ENCODE measurements at places on chromosomes 3 and 15. TPM values are rescaled to one million over a fixed set of nuclear protein-coding genes. Genes with fewer than 3 reads are reported as not detected.

CCR1 gene
- 0.59 TPM for total RNA-seq

PRKCI gene
- total RNA-seq: 26.9 TPM

DPPA4 gene
- 0.10 TPM for total RNA-seq

TRIM69 gene
- total RNA-seq: 10.5 TPM

CPNE4 gene
- not detected for total RNA-seq

PAQR5 gene
- total RNA-seq: 3.3 TPM

TMA7 gene
- total RNA-seq: 838 TPM

CA12 gene
- 23.3 TPM for total RNA-seq

POPDC2 gene
- not detected for total RNA-seq

MON1A gene
- 16.3 TPM for total RNA-seq

ATP13A4 gene
- total RNA-seq: not detected

CTDSPL gene
- total RNA-seq: 26.3 TPM

SV2B gene
- not detected for total RNA-seq

GPR15 gene
- total RNA-seq: 0.20 TPM

MRPL3 gene
- total RNA-seq: 194 TPM

GNB5 gene
- total RNA-seq: 53.2 TPM

MST1R gene
- 0.36 TPM for total RNA-seq

TRANK1 gene
- total RNA-seq: 14.0 TPM

GOLGA6A gene
- not detected for total RNA-seq

MED12L gene
- total RNA-seq: 0.12 TPM

CCDC54 gene
- total RNA-seq: not detected

SKOR1 gene
- not detected for total RNA-seq

ANKRD63 gene
- total RNA-seq: not detected

AVEN gene
- total RNA-seq: 21.5 TPM

RSL24D1 gene
- 127 TPM for total RNA-seq

TLR9 gene
- total RNA-seq: not detected

OIP5 gene
- total RNA-seq: 92.3 TPM

AP3B2 gene
- 1.7 TPM for total RNA-seq

COL6A5 gene
- total RNA-seq: not detected

IGSF10 gene
- total RNA-seq: 0.59 TPM

C2CD4A gene
- not detected for total RNA-seq

FAH gene
- 172 TPM for total RNA-seq
